Lung (tissue), 17 donors: ENCODE measurements at places on chromosomes 7 and 10.

DNA sequence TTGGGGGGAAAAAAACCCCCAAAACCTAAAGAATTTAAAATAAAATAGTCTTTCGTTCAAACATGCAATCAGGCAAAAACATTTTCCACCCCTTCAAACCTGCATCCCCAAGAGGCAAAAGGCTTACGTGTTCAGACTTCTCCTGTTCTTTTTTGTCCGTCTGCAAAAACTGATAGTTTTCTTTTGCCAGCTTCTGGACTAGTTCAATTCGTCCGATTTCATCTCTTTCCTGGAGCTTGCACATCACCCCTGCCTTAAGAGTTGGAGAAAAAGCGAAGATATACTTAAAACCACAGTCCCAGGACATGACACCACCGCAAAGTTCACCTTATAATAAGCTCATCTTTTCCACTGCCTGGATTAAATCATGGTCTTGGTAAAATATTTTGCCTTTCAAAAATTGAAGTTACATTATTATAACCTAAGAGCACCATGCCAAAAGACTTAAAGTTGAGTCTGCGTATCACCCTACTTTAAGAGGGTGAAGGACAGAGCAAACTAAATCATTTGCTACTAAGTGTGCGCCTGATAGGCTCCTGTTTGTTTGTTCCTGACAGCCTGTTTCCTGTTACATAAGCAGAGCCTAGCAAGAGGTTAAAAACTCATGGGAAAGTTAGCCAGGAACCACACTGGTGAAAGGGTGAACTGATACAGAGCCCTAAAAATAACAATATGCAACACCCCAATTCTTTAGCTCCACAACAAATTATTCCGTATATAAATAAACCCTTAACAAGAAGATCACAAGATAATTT, 137.0 kb downstream of the RAPGEF5 start:
- peak; percentile 66 for DNase-seq

GRCh38 chr10:129193148-129193547, 273.9 kb upstream of the MGMT start:
- DNase-seq, result no peak

GRCh38 chr7:74293577-74293908, 4.3 kb downstream of the CLIP2 start:
- DNase-seq, result no peak

DNA sequence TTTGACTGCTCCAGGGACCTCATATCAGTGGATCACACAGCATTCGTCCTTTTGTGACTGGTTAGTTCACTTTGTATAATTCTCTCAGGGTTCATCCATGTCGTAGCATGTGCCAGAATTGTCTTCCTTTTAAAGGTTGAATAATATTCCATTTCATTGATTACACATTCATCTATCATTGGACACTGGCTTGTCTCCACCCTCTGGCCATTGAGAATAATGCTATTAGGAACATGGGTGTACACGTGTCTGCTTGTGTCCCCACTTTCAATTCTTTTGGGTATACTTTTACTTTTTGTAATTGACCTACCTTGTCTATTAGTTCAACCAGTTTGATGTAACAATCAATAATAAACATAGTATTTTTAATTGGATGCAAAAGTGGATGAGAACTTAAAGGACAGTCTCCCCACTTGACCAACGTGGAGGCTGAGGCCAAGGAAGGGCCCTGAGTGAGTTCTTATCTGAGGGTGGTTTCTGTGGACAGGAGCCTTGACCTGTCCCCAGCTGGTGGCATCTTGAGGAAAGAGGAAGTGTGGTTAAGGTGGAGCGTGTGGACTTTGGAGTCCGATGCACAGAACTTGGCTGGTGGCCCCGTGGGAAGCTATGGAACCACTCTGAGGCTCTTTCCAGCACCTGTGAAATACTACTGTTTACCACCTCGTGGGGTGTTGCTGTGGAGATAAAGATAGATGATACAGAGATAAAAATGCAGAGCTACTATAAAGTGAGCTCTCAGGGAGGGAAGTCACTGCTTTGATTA, 16.6 kb downstream of the WDFY4 start:
- no peak for DNase-seq

DNA sequence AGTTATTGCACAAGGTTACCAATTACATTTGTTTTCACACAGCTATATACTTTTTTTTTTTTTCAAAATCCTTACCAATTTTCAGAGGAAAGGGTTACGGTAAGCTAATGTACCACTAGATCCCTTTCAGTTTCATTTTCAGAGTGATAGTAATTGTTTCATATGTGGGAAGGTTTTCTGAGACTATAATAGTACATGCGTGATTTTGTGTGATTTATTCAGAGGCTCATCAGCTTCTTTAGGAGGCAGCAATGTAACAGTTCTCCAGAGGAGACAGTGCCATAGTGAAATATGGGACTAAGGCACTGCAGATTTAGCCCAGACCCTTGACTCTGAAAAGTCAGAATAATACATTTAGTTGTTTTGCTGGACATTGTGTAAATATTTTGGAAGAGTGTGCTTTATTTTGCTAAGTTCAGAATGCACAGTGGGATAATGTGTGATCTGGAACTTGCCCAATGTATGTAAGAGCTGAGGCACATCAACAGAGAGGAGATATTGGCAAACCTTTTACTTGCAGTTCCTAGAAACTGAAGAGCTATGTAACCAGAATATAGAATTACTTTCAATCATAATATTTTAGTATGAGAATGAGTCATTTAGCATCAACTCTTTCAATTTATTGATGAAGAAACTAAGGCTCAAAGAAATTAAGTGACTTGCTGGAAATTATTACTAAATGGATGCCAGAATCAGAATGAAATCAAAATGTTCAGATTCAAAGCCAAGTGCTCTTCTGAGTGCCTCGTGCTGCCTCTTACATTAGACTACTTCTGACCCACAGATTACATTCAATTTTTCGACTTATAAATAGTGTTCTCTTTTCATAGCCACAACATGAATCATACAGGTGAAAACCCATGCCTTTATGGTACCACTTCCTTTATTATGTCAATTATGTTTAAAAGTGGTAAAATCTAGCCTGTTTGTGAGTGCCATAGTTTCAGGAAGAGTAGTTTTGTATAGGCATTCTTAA, 207.7 kb upstream of the TEX47 start:
- DNase-seq, result peak; percentile 1

GRCh38 chr7:63073286-63073685, 925.4 kb upstream of the ZNF722 start:
- no peak for DNase-seq

DNA sequence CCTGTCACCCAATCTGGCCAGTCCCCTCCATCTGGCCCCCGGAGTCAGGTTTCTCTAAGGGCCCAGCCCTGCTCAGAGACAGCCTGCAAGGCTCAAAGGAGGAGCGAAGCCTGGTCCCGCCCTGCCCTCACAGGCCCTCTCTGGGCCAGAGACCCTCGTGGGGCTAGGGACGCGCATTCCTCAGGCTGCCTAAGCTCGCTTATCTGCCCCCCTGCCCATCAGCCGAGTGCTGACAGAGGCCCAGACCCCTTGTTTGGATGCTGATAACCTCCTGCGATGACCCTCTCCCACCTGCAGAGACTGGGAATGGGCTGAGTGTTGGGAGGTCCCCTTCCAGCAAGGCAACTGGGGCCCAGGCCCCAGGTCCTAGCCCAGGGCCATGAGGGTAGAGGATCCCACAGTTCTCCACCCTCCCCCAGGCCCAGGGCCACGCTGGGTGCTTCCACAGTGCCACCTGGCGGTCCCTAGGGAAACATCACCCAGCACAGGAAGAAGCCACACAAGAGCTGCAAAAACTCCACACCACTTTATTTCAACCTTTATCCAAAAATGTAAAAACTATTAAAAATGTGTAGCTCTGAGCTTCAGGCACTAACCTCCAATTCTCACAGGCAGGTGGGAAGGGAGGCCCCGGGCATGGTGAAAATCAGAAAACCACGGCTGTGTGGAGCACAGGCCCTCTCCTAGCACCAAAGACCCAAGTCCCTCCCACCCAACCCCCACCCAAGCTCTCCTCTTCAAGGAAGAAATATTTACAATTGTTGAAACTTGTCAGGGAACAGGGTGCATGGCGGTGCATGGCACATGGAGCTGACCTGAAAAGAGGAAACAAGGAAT, 2.2 kb downstream of the NPM3 start:
- DNase-seq, result peak; percentile 55
